ENCODE measurements at places on chromosomes 6 and 20. TPM values are rescaled to one million over a fixed set of nuclear protein-coding genes. Genes with fewer than 3 reads are reported as not detected.

Gene GGTLC1
- total RNA-seq: not detected

Gene ESR1
- total RNA-seq: 12.3 TPM

Gene MAN1A1
- 76.0 TPM for total RNA-seq

Gene HLA-DRB1
- total RNA-seq: 142 TPM

Gene TPD52L1
- 39.0 TPM for total RNA-seq

Gene KCTD20
- 70.6 TPM for total RNA-seq

Gene MAFB
- total RNA-seq: 55.0 TPM

Gene HNF4A
- total RNA-seq: not detected

Gene PI3
- not detected for total RNA-seq
